ENCODE measurements at places on chromosomes 2 and 18. TPM values are rescaled to one million over a fixed set of nuclear protein-coding genes. Genes with fewer than 3 reads are reported as not detected.

Gene KIF3C
- total RNA-seq, result 7.0 TPM

Gene ALS2
- total RNA-seq, result 11.7 TPM

DNA sequence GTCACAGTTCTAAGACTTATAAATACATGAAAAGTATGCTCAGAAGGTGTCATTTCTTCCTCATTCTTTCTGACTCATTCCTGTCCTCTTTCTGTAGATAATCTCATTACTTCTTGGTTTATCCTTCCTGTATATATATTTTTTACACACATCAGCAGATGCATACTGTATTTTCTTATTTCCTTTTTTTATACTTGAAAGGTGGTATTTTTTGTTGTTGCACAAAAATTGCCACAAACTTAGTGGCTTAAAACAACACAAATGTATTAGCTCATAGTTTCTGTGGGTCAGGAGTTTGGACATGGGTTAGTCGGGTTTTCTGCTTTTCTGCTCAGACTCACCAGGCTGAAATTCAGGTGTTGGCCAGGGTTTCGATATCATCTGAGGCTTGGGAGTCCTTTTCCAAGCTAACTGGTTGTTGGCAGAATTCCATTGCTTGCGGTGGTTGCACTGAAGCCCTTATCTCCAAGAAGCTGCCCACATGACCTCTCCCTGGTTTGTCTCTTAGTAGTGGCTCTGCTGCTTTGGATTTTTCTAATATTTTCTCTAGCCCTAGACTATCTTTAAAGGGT, 162.6 kb downstream of the FMNL2 start:
- no peak for DNase-seq

DNA sequence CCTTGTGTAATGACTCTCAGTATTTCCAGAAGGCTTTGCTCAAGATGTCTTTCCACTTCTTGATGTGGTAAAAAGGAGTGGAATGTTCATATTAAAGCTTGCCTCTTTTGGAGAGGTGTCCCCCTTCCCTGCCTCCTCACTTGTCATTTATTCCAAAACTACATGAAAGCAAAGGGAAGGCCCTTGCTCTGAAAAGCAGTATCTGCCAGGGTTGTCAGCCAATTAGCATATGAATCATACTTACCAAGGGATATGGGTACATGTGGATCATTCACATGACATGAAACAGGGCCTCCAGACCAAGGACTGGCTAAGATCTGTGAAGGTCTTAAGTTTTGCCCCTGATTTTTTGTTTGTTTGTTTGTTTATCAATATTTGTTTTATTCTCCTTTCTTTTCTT, 31.3 kb downstream of the ANXA4 start:
- no peak for DNase-seq

DNA sequence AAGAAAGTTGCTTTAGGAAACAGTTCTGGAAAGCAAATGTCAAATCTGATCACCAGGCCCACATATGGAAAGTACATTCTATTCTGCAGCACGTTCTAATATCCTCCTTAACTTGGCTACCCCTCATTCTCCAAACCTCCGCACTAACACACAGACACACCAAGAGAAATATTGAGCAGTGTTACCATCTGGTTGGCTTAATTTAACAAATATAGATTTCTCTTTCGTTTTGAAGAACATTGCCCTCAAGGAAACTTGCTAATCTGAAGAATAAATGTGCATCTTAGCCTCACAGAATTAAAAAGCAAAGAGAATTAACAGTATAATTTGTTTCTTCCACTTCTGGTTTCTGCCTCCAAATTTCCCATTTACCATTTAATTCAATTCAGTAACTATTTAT, 72.8 kb upstream of the TTC39C start:
- DNase-seq, result no peak

- no peak for DNase-seq
Observed at GRCh38 chr18:33152376-33152775, 288.1 kb downstream of the CCDC178 start.
